ENCODE measurements at places on chromosomes 1 and 21. TPM values are rescaled to one million over a fixed set of nuclear protein-coding genes. Genes with fewer than 3 reads are reported as not detected.
A peak's percentile ranks its signal among the peaks of the same experiment; 100 is the strongest.

- DNase-seq = peak; percentile 73
These were observed at the start of gene NFIA for GRCh38 chr1:61082311-61083012. TSS of gene NFIA (plus strand) at chr1:61082561.

The ALG6 gene
- 20.2 TPM for total RNA-seq

The ARHGAP30 gene
- total RNA-seq = not detected

The CSMD2 gene
- total RNA-seq = not detected

- peak; percentile 13 for DNase-seq
These were observed 327.8 kb upstream of the FMN2 start for GRCh38 chr1:239763850-239764249.

GRCh38 chr1:239367196-239367810 is 19.1 kb upstream of the CHRM3 start:
- no peak for DNase-seq

GRCh38 chr1:205840146-205840923 is 9.6 kb downstream of the PM20D1 start:
- DNase-seq = no peak

- DNase-seq = no peak
These were observed 917.9 kb upstream of the B3GALT2 start for GRCh38 chr1:194104247-194104844.

- no peak for DNase-seq
These were observed 47.3 kb upstream of the FGGY start for GRCh38 chr1:59249396-59250137.

DNA sequence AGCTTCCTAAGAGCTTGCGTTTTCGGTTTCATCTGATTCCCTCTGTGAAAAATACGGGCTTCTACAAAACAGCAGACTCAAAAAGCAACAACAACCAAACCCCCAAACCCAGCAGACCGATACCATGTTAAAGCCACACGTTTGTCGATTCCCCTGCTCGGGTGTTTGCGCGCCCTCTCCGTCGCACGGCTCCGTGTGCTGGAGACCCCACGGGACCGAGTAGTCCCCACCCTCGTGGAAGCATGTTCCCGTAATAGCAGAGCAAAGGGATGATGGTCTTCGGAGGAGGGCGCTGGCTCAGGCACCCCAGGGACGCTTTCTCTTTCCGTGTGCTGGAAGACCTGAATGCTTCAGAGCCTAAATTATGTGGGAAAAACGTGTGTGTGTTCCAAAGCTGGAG is 42.7 kb downstream of the AGPAT3 start:
- DNase-seq = no peak

DNA sequence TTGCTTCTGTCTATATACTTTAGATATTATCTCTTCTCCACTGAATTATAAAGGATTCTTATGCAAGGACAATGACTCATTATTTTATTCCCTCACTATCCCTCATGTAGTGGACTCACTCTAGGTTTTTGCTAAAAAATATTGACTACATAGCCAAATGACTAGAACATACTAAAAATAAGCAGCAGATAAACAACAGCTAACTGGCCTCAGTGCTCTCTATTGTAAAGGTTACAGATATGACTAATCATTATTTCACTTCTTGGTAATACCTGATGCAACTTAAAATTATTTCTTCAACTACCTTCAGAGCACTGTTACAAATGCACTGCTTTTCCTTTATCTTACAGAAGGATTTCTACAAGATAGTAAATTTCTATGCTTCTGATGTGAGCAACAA is 147.6 kb upstream of the DEPDC1 start:
- no peak for DNase-seq

DNA sequence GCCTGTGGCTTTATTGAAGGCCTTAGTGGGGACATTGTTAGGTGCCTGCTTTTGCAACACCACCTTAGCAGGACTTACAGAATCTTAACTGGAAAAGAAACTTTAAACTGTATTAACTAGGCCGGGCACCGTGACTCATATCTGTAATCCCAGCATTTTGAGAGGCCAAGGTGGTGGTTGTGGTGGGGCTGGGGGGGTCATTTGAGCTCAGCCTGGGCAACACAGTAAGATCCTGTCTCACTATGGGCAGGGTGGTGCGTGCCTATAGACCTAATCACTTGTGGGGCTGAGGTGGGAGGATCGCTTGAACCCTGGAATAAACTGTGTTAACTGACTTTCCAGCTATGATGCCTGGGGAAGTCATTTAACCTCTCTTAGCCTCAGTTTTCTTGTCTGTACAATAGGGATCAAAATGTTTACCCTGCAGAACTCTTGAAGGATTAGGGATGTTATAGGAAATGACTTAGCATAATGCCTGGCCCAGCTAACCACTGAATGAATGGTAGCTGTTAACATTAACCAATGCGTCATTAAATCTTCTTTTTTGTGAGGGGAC is 39.5 kb downstream of the IER5 start:
- DNase-seq = no peak

- DNase-seq = no peak
These were observed 161.6 kb downstream of the GLUL start for GRCh38 chr1:182229921-182230491.

The ERO1B gene
- total RNA-seq = 11.0 TPM

The AQP10 gene
- total RNA-seq = not detected
